Glutamatergic neuron (in vitro differentiated cells): ENCODE measurements at places on chromosomes 4 and X.

DNA sequence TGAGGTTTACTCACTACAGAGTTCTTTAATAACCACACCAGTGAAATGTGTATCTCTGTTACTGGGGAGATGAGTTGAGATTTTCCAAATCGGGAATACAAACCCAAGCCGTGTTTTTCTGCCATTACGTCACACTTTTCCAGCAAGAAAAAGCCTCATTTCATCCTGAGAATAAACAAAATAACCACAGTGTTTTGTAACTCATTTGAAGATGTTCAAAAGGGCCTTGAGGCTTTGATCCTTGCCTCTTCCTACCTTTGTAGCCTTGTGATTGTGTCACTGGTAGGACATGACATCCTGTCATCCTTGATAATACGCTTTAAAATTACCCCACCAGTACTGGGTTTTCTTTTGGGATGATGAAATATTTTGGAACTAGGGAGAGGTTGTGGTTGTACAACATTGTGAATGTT lies 2.9 kb downstream of the USP11 start:
- no peak for DNase-seq

DNA sequence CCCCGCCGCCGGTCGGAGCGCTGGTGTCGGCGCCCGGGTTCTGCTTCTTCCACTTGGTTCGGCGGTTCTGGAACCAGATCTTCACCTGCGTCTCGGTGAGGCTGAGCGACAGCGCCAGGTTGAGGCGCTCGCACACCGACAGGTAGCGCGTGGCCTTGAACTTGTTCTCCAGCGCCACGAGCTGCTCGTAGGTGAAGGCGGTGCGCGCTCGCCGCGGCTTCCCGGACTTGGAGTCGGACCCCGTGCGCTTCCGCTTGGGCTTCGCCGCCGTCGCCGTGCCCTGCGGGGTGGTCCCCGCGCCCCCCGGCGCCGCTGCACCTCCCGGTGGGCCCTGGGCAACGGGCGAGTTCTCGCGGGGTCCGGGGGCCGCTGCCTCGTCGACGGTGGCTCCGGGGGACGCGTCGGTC lies 3.1 kb downstream of the NKX1-1 start:
- DNase-seq: peak; percentile 20

- no peak for DNase-seq
Observed at GRCh38 chrX:72021975-72022374, 109.7 kb downstream of the RTL5 start.

- DNase-seq: no peak
Observed at GRCh38 chr4:158155656-158156356, 17.0 kb downstream of the GASK1B start.

DNA sequence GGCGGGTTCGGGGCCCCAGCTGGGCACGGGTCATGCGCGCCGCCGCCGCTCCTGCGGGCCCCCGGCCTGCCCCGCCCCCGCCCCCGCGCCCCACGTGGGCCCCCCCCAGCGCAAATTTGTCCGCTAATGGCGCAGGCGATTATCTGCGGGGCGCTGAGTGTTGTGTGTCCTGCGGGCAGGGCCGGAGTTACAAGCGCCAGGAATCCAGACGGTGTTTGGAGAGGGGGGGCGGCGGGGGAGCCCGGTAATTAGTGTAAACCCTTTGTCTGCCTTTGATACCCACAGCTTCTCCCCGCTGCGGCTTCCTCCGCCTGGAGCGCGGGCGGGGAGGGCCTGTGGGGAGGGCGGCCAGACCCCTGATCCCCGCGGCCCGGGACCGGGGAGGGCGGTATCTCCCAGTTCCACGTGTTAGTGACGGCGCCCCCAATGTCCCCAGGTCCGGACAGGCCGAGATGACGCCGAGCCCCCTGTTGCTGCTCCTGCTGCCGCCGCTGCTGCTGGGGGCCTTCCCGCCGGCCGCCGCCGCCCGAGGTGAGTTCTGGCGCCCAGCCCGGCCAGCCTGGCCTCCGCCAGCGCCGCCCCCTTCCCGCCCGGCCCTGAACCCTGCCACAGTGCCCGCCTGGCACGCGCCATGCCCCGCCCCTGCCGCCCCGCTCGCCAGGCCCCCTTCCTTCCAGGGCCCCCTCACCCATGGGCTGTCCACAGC lies 761 bp downstream of the FGFRL1 start:
- DNase-seq: no peak

DNA sequence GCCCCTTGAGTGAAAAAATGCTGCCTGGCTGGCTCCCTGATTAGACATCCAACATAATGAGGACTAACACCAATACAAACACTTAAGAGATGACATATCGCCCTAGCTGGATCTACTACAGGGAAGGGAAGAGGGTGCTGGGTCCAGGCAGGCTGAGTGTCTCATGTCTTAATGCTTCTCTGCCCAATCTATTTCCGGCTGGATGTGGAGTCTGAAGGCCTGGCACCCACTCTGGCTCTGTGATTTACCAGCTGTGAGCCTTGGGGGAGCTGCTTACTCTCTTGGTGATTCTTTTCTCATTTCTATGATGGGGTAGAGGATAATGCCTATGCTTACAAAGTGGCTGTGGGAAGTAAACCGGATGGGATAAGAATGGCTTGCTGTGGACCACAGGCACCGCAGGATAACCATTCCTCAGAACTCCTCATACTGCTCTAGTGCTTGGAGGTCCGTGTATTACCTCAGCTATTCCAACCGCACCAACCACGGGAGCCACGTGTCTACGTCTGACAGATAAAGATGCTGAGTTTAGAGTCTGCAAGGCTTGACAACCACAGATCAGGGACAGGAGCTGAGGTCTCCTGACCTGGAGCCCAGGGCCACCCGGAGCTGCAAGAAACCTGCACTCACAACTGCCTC lies 161.7 kb downstream of the AFAP1 start:
- DNase-seq: no peak
